Activated T-helper 1 cell treated with anti-CD3 and anti-CD28 coated beads, Interleukin-2, amount 50 U/mL, for 16 hours (primary cell): ENCODE measurements at places on chromosomes 5 and 9.

- no peak for DNase-seq
Measured at GRCh38 chr5:131008329-131008728, 156.7 kb downstream of the HINT1 start.

DNA sequence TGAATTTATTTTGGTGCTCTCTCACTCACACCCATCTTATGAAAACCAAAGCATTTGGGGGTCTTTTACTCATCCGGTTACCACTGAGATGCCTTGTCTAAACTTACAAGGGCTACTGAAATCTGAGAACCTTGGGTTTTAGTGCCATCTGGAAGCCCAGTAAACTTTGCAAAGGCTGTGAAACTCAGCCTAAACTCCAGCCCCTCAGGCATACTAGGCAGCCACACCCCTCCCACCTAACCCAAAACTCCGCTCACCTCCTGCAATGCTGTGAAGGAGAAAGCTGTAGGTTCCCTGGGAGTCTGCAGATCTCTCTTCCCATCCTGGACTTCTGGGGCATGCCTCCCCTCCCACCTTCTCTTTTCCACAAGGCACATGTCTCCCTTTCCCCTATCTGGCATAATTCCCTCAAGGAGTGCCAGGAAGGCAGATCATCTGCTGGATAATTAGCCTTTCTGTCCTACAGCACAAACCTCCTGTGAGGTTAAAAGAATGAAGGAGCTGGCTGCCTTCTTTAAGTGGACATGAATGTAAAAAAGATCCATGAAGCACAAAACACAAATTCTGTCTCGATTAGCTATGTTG is 71.5 kb upstream of the ANXA1 start:
- no peak for DNase-seq

- DNase-seq, result no peak
Measured at GRCh38 chr9:134823623-134824022, 57.0 kb upstream of the FCN2 start.

- no peak for DNase-seq
Measured at GRCh38 chr9:125147401-125147951, 4.1 kb upstream of the SCAI start.

DNA sequence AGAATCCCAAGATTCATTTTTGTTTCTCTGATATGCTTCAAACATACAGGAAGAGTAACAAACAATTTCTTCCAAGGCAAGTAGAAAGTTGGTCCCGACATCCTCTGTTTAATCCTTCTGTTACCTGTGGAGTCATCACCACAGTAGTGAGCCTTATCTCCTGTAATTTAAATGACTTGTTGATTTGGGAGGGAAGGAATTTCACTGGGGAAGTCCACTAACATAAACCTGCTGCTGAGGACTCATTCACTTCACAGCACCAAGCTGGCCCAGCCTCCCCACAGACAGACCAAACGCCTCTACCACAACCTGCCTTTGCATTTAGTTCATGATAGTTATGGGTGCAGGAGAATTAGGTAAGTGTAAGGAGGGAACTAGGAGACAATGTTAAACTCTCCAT is 63.2 kb downstream of the PRKACG start:
- DNase-seq, result no peak

- DNase-seq, result no peak
Measured at GRCh38 chr5:40022057-40022456, 597.3 kb upstream of the DAB2 start.

DNA sequence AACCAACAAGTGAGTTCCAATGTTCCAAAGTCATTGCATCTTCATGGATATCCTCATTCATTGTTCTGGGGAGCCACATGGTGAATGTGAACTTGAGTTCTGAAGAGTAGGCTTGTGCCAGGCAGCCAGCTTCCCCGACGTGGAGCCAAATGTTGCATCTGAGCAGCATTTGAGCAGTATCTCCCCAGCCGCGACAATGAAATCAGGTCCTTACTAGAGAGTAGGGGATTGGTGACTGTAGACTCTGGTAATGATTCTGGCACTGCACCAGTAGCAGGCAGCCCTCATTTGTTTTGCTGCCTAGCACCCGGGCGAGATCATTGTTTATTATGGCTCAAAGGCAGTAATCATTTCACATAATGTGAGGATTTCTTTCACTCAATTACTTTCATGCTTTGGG is 451.4 kb upstream of the C9orf72 start:
- DNase-seq, result no peak

DNA sequence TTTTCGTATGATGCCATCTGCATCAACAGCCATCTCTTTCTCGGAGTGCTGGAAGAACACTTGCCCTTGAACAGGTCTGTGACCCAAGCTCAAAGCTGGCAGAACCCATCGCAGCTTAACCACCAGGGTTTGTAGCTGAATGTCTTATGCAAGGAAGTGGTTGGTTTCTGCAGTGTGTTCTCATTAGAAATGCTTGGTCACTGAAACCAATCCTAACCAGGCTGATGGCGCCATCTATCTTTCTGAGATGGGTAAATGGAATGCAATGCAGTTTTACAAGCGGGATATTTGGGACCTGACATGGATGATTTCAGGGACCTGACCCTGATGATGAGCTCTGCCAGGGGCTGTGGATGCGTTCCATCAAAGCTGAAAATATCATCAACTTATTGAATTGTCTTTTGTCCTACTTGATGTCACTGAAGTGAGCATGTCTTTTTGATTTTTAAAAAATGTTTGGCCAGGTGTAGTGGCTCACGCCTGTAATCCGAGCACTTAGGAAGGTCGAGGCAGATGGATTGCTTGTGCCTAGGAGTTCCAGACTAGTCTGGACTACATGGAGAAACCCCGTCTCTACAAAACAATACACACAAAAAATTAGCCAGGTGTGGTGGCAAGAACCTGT is 28.7 kb downstream of the DMRT3 start:
- no peak for DNase-seq

- no peak for DNase-seq
Measured at GRCh38 chr5:128551476-128551875, 13.4 kb upstream of the FBN2 start.

DNA sequence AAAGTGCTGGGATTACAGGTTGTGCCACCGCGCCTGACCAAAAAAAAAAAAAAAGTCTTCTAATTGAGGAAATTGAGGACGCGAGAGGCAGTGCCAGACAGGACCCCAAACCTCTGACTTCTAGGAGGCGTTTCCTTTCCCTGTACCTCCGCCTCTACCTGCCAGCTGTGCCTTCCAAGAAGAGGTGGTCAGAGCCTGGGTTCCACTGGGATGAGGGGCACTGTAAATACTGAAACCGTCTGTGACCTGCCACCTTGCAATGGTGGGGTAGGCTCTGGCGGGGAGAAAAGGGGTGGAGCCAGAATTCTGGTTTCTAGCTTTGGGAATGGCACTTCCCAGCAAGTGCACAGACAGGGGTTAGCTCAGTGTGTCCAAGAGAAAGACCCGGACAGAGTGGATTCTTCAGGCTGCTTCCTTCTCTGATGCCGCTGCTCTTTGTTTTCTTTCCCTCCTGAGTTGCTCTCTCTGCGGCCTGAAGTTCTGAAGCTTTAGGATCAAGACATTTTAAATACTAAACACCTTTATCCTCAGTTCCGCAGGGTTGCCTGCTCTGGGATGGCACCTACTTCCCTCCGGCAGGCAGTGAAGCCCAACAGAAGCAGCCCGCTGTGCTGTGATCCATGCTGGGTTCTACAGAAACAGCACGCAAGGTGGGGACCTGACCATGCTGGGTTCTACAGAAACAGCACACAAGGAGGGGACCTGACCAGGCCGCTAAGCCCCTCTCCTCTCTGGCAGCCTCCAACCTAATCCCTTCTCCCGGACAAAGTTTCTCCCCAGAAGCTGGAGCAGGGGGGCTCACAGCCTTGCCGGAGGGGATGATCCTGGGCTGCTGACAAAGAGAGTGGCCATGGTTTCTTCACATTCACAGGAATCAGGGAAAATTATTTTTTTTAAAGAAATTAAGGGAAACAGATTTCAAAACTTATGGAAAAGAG is 65.2 kb downstream of the OTULIN start:
- DNase-seq, result no peak

- no peak for DNase-seq
Measured at GRCh38 chr5:1929108-1929991, 46.6 kb upstream of the IRX4 start.

- no peak for DNase-seq
Measured at GRCh38 chr5:139642891-139643871, 5.0 kb upstream of the CXXC5 start.

GRCh38 chr9:121272401-121272948 is 4.5 kb downstream of the GSN start:
- no peak for DNase-seq

GRCh38 chr9:18499980-18500379 is 26.0 kb downstream of the ADAMTSL1 start:
- DNase-seq, result no peak
